ENCODE measurements at places on chromosomes 4 and X.

DNA sequence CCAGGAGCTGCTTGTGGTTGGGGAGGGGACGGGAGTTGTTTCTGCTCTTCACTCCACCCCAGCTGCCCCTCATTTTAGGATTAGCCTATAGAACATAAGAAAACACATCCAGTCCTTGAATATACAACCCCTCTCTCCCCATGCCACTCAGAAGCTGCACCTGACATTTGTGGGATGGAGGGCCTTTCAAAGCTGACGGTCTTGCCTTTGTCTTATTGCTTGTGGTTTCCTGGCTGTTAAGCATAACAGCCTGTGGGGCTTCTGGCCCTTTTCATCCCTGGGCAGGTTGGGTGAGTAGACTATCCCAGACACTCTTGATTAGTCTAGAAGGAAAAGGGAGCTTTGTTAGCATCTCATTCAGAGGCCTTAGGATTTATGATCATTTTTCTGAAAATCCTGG lies 407.6 kb upstream of the BOD1L1 start:
- DNase-seq: no peak

- DNase-seq: no peak
These were observed 52.6 kb upstream of the CITED1 start for GRCh38 chrX:72358313-72358712.

DNA sequence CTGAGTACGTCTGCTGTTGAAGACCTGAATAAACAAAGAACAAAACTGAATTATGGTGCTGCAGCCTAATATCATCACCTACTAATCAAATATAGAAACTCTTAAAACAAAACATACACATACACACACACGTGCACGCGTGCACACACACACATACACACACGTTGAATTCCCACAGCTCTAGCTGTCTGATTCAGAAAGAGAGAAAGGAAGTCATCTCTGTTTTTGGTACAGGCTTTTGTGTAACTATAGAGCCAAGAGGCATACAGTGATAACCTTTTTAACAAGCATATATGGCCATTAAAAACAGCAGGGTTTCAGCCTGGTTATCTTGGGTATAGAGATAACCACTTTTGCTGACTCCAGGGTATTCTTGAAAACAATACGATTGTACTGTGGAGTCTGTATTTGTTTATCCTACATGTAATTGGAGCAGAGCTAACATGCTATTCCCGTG lies 823.2 kb downstream of the CCSER1 start:
- no peak for DNase-seq

- DNase-seq: no peak
These were observed 86.8 kb downstream of the PDGFRA start for GRCh38 chr4:54315561-54316538.

- no peak for DNase-seq
These were observed 204.7 kb upstream of the CASK start for GRCh38 chrX:42128020-42128419.

DNA sequence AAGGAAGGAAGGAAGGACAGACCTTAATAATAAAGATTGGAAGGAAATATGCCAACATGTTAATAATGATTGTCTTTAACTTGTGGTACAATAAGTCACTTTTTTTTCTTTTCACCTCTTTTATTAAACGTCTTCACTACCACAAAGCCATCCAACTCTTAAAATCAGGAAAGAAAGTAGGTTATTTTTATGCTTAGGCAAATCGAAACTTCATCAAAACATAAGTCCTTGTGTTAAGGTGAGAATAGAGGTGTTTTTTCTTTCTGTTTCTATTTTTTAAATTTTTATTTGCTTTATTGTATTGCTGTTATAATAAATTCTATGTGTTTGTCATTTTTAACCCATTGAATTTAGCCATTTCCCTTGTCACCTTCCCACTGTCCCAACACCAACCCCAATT lies 26.5 kb downstream of the BLOC1S4 start:
- DNase-seq: no peak

- no peak for DNase-seq
These were observed 12.1 kb upstream of the ETNPPL start for GRCh38 chr4:108774809-108775530.

- DNase-seq: no peak
These were observed 60.1 kb upstream of the S100G start for GRCh38 chrX:16589826-16590225.

GRCh38 chr4:135274416-135274815 lies 1072.8 kb upstream of the PABPC4L start:
- DNase-seq: no peak

DNA sequence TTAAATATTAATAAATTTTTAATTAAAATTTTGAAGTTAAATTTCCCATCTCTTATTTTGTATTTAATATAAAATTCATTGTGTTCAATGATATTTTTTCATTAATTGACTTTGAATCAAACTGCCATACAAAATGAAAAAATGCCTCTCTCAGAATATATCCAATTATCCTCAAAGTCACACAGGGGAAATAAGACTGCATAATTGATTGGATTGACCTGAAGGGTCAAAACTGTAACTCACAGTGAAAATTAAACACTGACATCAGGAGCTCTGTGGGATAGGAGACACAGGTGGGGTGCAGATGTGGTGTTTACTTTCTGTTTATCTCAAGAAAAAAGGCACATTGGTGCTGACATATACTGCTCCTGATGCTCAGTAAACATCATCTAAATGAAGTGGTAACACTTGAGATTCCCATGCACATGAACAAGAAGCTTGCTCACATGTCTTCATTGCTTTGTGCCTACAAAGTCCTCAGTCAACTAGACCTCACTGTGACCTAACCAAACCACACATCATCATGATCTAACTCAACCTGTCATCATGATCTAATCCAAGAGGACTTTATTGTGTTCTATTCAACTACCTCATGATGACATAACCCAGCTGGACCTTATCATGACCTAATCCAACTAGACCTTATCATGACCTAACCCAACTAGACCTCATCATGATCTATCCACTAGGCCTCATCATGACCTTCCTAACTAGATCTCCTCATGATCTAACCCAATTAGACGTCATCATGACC lies 83.7 kb downstream of the DHRSX start:
- DNase-seq: no peak

GRCh38 chr4:74878323-74878722 lies 54.6 kb upstream of the PARM1 start:
- no peak for DNase-seq

GRCh38 chr4:186712690-186713089 lies 11.0 kb downstream of the FAT1 start:
- DNase-seq: no peak

- DNase-seq: no peak
These were observed 240.6 kb downstream of the PABPC4L start for GRCh38 chr4:133960975-133961374.

DNA sequence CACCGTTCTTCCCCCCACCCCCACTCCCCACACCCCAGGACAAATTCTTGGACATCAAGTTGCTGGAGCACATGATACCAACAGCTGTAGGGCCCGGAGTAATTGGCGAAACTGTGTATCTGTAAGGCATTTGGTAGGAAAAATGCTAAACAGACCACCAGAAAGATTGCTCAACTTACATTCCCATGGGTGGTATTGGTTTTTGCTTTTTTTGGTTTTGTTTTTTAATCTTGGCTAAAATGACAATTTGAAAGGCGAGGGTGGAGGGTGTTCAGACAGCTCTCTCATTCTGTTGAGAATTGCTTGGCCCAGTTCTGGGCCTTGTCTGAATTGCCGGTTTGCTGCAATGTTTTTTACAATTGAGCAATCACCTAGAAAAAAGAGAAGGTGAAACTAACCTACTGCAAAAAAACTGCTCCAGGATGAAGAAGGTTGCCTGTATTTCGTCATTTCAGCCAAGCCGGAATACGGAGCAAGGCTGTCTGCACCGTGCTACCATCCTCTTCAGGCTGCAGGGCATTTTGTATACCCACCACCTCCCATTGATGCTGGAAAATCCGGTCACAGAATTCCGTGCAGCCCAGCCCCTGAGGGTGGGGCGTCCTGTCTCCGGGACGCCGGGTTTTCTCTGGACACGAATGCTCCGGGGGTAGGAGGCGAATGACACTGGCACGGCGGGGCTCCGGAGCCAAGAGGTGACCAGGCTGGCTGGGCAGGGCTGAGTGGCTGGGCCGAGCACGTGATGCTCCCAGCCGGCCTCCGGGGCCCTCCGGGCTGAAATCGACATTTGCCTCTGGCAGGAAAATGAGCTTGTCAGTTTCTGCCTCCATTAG lies at the start of gene CLCN4:
Gene CLCN4, plus strand, starts transcription at position 777 of the 833 bp plus-strand sequence. CDS start 28,058 bp downstream, outside the sequence.
- no peak for DNase-seq

- no peak for DNase-seq
These were observed 399.7 kb downstream of the PABPC4L start for GRCh38 chr4:133801883-133802282.

DNA sequence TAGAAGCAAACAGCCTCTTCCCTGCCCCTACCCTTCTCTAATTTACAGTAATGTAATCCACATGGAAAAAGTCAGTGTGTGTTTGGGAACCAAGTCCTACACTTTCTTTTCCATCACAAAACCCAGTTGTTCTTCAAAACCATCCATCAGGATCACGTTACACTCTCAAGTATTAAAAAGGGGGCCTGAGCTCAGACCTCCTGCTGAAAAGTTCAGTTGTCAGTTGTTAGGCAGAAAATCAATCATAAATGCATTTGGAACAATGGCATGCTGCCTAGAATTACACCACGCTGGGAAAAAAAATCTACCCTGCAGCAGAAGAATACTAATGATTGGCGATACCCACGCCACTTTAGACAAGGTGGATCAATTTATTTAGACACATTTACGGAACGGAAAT lies 236.5 kb downstream of the PARM1 start:
- no peak for DNase-seq

GRCh38 chrX:72081605-72082320 lies 50.0 kb downstream of the RTL5 start:
- DNase-seq: no peak

DNA sequence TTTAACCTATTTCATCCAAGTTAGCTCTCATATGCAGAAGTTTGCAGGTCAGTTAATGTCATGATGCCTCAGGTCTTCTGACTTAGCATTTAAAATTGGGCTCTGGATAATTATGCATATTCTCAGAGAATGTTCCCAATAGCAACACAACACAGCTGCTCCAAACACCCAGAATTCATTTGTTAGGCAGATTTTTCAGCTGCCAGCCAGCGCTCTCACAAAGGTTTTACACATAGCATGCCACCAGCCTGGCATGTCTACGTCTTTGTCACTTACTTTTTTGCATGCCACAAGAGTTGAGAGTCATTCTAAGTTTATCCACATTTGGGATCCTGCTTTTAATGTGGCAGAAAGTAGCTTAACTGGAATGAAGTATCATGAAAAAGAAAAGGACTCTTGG lies 84.8 kb downstream of the LIMCH1 start:
- DNase-seq: no peak

DNA sequence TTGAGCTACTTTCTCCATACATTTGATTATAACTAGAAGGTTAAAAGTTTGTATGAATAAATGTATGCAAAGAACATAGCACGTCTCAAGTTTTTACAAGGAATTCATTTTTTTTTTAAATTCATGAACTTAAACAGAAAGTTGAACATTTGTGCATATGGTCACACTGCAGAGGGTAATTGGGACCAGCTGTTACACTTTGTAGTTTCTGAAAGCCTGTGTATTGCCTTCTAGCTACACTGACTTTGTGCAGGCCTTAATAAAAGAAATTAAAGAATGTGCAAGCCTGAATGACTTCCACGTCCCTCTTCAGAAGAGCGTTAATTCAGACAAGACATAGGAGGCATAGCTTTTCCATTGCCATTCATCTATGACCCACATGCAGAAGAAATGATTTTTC lies 153.1 kb upstream of the PCDH18 start:
- DNase-seq: no peak

GRCh38 chrX:132165651-132166050 lies 37.8 kb upstream of the FRMD7 start:
- no peak for DNase-seq

DNA sequence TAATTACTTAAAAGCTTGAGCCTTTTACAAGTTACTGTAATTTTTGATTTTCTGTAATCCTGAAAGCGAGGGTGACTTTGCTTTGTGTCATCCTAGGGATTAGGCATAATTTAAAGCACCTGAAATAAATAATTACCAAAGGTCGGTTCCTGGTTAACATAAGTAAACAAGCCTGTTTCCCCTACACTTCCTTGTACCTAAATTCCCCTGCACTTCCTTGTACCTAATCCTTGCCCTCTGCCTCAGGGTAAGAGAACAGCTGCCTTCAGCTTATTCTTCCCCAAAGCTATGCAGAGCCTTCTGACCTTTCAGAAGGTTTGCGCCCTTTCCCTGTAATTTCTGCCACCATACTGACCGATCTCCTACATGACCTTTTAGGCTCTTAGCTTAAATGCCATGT lies 166.1 kb upstream of the PDE5A start:
- no peak for DNase-seq

GRCh38 chrX:12021698-12022097 lies 116.6 kb upstream of the FRMPD4 start:
- no peak for DNase-seq

- DNase-seq: no peak
These were observed 4.0 kb upstream of the CCNG2 start for GRCh38 chr4:77153006-77153405.

- no peak for DNase-seq
These were observed 17.0 kb upstream of the SYTL5 start for GRCh38 chrX:37989304-37989703.

Measured in stimulated activated CD4-positive, alpha-beta T cell treated with anti-CD3 and anti-CD28 coated beads, Interleukin-2, amount 100 ng/mL, for 24 hours (primary cell).